ENCODE measurements at places on chromosomes 12 and 14.
A peak's percentile ranks its signal among the peaks of the same experiment; 100 is the strongest.

DNA sequence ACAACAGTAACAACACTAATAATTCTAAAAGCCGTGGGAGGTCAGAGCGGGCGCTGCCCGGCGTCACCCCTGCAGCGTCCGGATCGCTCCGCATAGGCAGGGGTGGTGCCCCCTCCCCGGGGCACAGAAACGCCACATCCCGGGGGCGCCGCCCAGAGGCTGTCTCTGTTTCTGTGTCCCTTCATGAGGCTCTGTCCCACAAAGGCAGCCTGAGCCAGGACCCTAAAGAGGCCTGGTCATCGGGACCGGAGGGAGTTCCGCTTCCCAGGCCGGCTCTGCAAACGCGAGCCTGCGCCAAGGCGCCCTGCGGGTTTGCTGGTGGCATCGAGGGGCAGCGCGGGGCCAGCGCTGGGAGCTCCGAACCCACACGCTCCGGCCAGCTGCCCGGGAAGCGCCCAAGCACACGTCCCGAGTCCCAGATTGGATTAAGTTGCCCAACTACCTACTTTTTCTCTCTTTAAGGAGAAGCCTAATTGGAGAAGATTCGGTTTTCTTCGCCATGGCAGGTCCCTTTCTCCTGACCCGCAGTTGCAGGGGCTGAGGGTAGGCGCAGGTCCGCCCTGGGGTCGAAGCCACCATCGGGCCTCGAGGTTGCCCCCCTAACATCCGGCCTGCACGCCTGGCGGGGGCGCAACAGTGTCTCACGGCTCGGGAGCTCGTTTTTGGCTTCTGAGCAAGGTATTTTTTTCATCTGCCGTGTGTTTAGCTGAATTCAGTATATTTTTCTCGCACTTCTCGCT, 421.7 kb downstream of the VRK1 start:
- H3K4me3 ChIP-seq = no peak overlapping the region
- 0 out of 2 replicates have a peak, but pooled peaks cover 4% of the 10 kb centered on the region for H3K27me3 ChIP-seq
- H3K4me1 ChIP-seq = no peaks in the 10 kb centered on the region

GRCh38 chr14:67225523-67225922, 15.7 kb upstream of the PALS1 start:
- H3K4me1 ChIP-seq = peaks cover 29% of the 10 kb centered on the region
- peak overlapping the region; percentile 98 for H3K27ac ChIP-seq
- H3K27me3 ChIP-seq = no peaks in the 10 kb centered on the region
- no peak for DNase-seq

- H3K4me1 ChIP-seq = no peaks in the 10 kb centered on the region
- H3K4me3 ChIP-seq = no peak overlapping the region
- no peak overlapping the region for H3K27ac ChIP-seq
- H3K36me3 ChIP-seq = peaks cover 5% of the 10 kb centered on the region
These were observed 47.8 kb downstream of the VRK1 start for GRCh38 chr14:96844857-96845570.

DNA sequence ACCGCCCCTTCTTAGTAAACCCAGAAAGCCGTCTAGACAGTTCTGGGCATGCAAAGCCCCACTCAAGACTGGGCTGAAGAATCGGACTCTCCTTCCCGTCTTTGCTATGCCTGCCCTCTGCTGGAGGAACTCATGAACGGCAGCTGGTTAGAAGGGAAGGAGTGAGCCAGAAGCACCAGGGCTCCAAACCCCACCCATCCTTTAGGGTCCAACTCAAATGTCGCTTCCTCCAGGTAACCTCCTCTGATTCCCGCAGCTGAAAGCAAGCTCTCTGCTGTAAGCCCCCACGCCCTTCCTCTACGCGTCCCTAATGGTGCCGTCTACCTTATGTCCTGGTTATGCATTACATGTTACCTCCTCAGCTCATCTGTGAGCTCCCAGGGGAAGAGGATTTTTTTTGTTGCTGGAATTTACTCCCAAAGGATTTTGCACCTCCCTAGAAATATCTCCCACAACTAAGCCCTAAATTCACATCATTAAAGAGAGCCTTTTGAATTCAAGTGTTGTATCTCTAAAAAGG, 59.0 kb upstream of the SCN8A start:
- H3K27me3 ChIP-seq = peaks cover 2% of the 10 kb centered on the region
- H3K27ac ChIP-seq = no peak overlapping the region
- no peaks in the 10 kb centered on the region for H3K36me3 ChIP-seq

DNA sequence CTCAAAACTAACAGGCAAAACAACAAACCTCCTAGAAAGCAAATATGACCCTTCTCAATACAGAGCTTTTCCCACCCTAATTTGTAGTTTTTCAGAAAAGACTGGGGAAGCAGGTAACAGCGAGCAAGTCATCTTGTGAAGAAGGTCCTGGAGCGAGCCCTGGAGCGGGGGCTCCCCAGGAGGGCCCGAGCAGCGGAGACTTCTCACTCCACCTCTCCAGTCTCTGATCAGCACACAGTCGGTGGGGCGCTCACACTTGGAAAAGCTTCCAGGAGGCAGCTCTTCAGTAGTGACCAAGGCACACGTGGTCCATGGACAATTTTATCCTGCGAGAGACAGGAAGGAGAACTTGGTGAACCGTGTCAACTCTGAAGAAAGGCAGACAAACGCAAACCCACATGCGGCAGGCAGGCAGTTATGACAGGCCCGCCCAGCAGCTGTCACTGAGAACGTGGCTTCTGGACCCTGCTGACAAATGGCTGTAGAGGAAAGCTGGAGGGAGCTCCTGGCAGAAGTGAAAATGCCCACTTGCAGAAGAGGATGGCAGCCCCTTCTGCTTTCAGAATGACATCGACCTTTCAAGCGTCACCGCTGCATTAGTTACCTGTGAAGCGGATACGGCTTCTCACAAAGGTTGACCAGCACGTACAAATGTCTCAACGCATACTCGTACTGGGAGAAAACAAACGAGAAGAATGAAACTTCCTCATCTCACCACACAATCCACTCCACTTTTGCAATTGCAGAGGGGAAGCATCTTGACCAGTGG, 44.2 kb downstream of the LGMN start:
- DNase-seq = no peak
- no peaks in the 10 kb centered on the region for H3K4me1 ChIP-seq
- H3K27ac ChIP-seq = no peak overlapping the region
- H3K27me3 ChIP-seq = no peaks in the 10 kb centered on the region

All from Panc1 (cell line).